Stimulated activated naive CD8-positive, alpha-beta T cell treated with anti-CD3 and anti-CD28 coated beads, Interleukin-15, amount 100 ng/mL, for 72 hours (primary cell): ENCODE measurements at places on chromosomes 3 and 15.

DNA sequence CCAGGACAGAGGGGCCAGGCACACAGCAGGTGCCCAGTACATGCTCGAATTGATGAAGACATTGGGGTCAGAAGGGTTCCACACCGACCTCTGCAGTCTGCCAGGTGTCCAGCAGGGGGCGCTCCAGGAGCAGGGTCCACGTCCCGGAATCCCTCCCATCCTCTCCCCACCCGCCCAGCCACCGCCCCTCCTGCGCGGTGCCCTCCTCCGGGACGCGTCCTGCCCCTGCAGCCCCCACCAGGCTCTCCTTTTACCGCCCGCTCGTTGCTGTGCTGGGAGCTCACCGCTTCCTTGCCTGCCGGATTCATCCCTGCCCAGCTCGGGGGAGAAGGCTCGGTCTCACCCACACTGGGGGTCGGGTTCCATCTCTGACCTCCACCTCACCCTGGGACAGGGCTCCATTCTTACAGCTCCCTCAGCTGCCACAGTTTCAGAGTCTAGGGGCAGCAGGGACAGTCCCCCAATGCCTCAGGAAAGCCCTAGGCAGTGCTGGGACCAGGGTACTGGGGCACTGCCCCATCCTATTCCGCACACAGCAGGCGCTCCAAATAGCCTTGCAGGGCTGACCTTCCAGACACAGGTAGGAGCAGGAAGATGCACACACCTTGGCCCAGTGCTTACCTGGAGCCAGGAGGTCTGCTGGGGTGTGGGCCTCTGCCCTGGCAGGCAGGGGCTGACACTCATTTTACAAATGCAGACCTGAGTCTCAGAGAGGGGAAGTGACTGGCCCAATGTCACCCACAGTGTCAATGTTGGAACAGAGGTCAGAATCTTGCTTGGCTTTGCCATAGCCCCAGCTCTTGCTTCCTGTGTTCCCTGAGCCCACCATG, 31.0 kb downstream of the GRIP2 start:
- peak; percentile 66 for DNase-seq

GRCh38 chr3:170751899-170752293, 118.1 kb downstream of the RPL22L1 start:
- no peak for DNase-seq

GRCh38 chr3:159416856-159417255, 571.8 kb upstream of the IL12A start:
- no peak for DNase-seq

DNA sequence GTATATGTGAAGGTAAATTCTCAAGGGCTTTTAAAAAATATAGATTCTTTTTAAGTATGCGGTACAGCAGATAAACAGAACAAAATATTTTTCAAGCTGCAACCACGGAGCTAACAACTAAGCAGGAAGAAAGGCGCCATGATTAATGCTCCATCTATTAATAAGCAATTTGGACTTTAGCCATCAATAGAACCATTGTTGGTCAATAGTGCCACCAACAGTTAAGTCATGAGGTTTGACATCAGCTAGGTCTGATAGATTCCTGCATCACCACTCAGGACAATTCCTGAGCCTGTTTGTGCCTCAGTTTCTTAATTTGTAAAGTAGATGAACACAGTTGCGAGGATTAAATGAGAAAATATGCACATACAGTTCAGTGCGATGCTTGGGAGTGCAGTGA, 65.1 kb upstream of the FAM3D start:
- no peak for DNase-seq

DNA sequence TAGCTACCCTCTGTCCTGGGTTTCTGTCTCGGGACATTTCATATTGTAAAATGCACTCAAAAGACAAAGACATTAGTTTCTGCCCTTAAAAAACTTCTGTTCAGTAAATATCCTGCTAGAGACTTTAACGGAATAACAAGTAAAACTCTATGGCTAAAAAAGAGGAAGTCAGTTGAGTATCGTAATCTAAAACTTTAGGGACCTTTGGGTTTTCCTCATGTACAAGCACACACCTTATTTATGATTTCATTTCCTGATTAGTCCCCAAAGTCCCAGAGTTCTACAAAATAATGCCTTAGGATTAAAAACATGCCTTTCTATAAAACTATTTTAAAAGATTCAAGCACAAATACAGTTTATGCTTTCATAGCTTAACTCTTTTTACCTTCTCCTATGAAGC, 585.9 kb downstream of the UNC13C start:
- no peak for DNase-seq

DNA sequence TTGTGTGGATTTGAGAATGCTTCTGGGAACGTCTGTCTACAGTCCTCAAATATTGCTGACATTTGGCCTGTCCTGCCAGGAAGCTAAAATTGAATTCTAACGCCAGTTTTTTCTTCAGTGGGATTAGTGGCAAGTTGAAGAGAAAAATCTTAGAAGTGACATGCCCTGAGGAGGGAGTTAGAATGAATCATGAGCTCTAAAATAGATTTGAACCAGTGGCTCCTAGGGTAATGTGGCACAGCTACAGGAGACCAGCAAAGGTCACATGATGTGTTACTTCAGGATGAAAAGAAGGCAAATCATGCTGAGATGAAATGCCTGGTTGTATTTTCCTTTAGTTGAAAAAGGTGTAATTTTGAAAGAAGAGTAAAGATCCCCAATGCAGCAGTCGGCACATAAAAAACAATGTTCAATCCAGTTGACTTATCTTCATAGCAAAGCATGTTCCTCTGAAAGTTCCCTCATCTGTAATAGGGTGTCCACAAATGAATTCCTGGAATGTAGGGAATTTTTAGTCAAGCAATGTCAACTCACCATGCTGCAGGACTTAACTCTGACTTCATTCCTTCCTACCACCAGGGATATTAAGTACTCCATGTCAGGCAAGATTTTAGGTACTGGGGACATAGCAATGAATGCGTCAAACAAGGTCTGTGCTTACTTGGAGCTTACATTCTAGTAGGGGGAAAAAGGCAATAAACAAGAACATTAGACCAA, 171.6 kb downstream of the CADPS start:
- DNase-seq = no peak
